ENCODE measurements at places on chromosomes 4 and X. TPM values are rescaled to one million over a fixed set of nuclear protein-coding genes. Genes with fewer than 3 reads are reported as not detected.
A peak's percentile ranks its signal among the peaks of the same experiment; 100 is the strongest.

DNA sequence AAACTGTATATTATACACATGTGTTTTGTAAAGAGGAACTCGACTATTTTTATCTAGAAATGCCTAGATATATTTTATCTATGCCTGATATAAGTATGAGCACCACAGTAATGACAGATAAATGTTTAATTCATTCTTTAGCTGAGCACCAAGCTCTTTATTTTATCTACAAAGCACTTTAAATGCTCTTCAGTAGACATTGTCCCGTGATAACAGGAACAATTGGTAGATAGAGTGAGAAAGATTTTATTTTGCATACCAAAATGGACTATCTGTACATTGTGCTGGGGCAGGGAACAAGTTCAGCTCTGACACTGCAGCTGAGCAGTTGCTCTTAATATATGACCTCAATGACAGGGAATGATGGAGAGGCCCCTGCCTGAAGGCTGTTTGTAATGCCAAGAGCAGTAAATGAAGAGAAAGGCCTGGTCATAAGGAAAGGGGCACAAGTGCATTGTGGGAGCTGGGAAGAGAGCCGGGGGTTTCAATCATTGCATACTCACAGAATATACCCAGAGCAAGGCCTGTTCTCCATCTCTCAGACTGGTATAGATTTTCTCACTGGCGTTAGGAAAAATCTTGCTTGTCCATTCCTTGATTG, 57.3 kb downstream of the SEPTIN11 start:
- no peaks in the 10 kb centered on the region for H3K27me3 ChIP-seq
- peaks cover 14% of the 10 kb centered on the region for H3K36me3 ChIP-seq
- H3K27ac ChIP-seq, result no peak overlapping the region
- DNase-seq, result no peak
- H3K4me1 ChIP-seq, result peaks cover 9% of the 10 kb centered on the region

DNA sequence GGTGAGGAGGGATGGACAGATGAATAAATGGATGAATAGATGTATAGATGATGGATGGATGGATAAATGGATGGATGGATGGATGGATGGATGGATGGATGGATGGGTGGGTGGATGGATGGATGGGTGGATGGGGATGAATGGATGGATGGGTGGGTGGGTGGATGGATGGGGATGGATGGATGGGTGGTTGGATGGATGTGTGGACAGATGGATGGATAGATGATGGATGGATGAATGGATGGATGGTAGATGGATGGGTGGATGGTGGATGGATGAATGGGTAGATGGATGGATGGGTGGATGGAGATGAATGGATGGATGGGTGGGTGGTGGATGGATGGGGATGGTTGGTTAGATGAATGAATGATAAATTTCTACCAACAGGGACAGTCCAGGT, 207.0 kb upstream of the PSAPL1 start:
- no peak overlapping the region for H3K4me3 ChIP-seq
- no peak for DNase-seq
- peaks cover 10% of the 10 kb centered on the region for H3K27me3 ChIP-seq

DNA sequence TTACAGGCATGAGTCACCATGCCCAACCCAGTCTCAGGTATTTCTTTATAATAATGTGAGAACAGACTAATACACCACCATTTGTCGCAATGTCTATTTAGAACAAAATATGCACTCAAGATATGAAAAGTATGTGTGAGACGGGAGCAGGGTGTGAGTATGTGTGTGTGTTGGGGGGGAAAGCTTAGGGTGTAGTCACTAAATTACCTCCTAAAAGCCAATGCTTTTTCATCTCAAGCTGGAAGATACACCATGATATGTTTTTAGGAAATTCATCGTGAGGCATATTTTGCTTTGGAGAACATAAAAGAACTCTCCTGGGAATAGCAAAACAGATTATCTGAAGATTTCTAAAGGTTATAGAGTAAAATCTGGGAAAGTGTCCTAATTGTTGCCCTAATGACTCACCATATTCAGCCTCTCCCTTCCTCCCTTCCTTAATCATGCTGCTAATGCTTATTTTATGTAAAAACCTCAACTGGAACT, 262.7 kb downstream of the PDHA2 start:
- no peak overlapping the region for H3K27ac ChIP-seq
- peaks cover 17% of the 10 kb centered on the region for H3K4me1 ChIP-seq
- no peak overlapping the region for H3K4me3 ChIP-seq
- no peak for DNase-seq
- no peaks in the 10 kb centered on the region for H3K27me3 ChIP-seq
- peaks cover 16% of the 10 kb centered on the region for H3K36me3 ChIP-seq

The POLA1 gene
- total RNA-seq, result 44.8 TPM

DNA sequence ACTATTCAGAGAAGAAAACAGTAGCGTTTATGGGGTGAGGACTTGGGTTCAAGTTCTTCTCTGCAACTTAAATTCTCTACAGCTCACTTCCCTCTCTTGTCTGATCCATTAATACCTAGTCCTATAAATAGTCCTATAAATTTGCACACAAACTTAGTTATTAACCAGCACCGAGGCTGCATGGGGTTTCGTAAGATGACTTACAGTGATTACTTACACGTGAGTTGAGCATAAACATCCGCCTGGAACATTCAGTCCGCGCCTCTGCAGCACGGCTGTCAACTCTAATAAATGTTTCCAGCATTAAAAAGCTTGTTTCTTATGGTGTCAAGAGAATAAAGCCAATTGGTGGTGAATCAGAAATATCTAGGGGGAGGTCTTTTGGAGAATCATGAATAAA, 103.0 kb upstream of the ENPP6 start:
- peaks cover 4% of the 10 kb centered on the region for H3K27me3 ChIP-seq
- no peaks in the 10 kb centered on the region for H3K36me3 ChIP-seq
- DNase-seq, result no peak
- H3K4me1 ChIP-seq, result peaks cover 1% of the 10 kb centered on the region

- no peak for DNase-seq
- H3K4me1 ChIP-seq, result peaks cover 2% of the 10 kb centered on the region
- H3K27ac ChIP-seq, result no peak overlapping the region
- H3K36me3 ChIP-seq, result peaks cover 3% of the 10 kb centered on the region
- H3K27me3 ChIP-seq, result no peaks in the 10 kb centered on the region
Measured at GRCh38 chr4:2256781-2257191, 5.1 kb downstream of the MXD4 start.

The CLCN4 gene
- total RNA-seq, result 15.2 TPM

DNA sequence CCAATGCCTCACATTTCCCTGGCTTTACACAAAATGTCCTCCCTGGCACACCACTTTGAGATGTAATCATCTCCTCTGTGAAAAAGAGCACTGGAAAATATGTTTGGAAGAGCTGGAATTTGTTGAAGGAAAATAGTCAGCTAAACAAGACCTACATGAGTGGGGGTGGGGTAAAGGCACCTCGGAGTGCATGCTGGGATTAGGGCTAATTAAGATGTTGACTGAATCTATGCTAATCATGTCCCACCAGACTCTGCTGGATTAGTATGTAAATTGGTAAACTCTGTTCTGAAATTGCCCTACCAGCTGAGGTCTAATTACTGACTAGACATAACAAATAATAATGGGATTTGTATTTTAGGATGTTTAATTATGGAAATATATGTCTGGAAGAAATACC, 46.8 kb upstream of the MID1 start:
- H3K27ac ChIP-seq, result no peak overlapping the region
- H3K27me3 ChIP-seq, result no peaks in the 10 kb centered on the region
- H3K36me3 ChIP-seq, result no peaks in the 10 kb centered on the region
- DNase-seq, result no peak

The ADH1B gene
- total RNA-seq, result 0.29 TPM

The SCOC gene
- total RNA-seq, result 95.6 TPM

DNA sequence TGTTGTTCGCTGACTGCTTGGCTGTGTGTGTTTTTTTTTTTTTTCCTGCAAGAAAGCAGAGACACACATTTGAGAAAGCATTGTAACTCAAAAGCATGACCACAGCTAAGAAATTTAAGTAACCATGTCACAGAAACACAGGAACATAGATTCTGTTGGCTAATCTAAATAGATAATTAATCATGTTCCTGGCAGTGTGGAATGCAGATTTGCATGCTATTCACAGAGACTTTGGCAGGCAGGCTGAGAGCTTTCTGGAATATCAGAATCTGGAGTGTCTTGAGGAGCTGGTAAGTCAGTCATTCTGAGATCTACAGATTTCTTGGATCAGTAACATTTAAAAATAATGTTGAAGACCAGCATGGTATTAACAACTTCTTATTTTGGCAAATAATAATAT, 33.2 kb upstream of the SMS start:
- H3K4me3 ChIP-seq, result peak overlapping the region; percentile 8
- no peaks in the 10 kb centered on the region for H3K36me3 ChIP-seq
- H3K27ac ChIP-seq, result peak overlapping the region; percentile 83
- no peaks in the 10 kb centered on the region for H3K27me3 ChIP-seq
- DNase-seq, result no peak
- H3K4me1 ChIP-seq, result peaks cover 33% of the 10 kb centered on the region

DNA sequence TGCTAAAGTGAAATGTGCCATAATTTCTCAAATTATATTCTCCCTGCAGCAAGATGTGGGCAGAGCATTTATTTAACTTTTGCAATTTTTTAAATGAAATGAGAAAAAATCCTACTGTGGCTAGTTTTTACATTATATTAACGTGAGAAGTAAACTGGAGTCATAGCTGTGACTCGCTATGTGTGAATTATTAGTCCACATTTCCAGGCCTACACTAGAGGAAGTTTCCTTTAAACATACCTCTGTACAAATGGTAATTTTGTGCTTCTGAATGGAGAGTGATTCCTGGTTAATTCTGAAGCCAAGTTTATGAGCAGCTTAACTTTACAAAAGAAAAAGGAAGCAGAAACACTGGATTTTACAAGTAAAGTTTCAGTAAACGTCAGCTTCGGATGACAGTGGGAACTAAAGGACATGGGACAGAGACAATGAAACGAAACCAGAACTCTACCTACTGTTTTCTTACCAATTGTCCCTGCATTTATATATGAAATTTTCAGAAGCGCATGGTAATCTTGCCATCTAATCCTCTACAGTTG, 72.4 kb downstream of the FBXO8 start:
- no peak overlapping the region for H3K4me3 ChIP-seq
- H3K36me3 ChIP-seq, result no peaks in the 10 kb centered on the region
- H3K27ac ChIP-seq, result no peak overlapping the region
- H3K4me1 ChIP-seq, result peaks cover 7% of the 10 kb centered on the region
- peaks cover 87% of the 10 kb centered on the region for H3K27me3 ChIP-seq

The DCAF8L1 gene
- not detected for total RNA-seq

The UGT2B7 gene
- total RNA-seq, result 1.2 TPM

GRCh38 chr4:185399466-185399865, 2.8 kb downstream of the ANKRD37 start:
- DNase-seq, result no peak
- peaks cover 17% of the 10 kb centered on the region for H3K36me3 ChIP-seq
- no peak overlapping the region for H3K27ac ChIP-seq

GRCh38 chrX:2662586-2662985, 28.5 kb upstream of the CD99 start:
- no peaks in the 10 kb centered on the region for H3K27me3 ChIP-seq
- peaks cover 28% of the 10 kb centered on the region for H3K4me1 ChIP-seq
- H3K36me3 ChIP-seq, result peaks cover 2% of the 10 kb centered on the region
- H3K27ac ChIP-seq, result no peak overlapping the region
- DNase-seq, result no peak
- no peak overlapping the region for H3K4me3 ChIP-seq

DNA sequence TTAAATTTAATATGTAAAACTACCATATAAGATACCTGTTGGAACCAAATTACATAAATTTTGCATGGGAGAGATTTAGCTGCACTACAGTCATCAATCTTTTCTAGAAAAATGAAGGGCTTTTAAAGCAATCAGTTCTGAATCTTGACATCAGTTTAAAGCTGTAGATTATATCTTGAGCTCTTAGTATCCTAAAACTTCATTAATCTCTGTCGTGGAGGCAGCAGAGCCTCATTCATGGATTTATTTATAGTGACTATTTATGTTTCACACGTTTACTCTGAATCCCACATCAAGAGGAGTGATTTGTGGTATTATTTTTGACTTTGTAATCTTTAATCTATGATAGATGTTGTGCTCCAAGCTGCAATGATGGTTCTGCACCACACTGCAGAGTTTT, 175.9 kb downstream of the PDGFC start:
- no peak for DNase-seq
- H3K36me3 ChIP-seq, result peaks cover 4% of the 10 kb centered on the region
- H3K27me3 ChIP-seq, result no peaks in the 10 kb centered on the region

DNA sequence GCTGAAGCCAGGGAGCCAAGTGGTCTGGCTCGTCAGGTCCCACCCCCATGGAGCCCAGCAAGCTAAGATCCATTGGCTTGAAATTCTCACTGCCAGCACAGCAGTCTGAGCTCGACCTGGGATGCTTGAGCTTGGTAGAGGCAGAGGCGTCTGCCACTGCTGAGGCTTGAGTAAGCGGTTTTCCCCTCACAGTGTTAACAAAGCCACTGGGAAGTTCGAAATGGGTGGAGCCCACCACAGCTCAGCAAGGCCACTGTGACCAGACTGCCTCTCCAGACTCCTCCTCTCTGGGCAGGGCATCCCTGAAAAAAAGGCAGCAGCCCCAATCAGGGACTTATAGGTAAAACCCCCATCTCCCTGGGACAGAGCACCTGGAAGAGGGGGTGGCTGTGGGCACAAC, 353.8 kb downstream of the NAP1L3 start:
- no peaks in the 10 kb centered on the region for H3K4me1 ChIP-seq
- no peak overlapping the region for H3K4me3 ChIP-seq
- no peak overlapping the region for H3K27ac ChIP-seq
- DNase-seq, result no peak

The PRSS12 gene
- total RNA-seq, result 4.6 TPM

The UBE2D3 gene
- 316 TPM for total RNA-seq

DNA sequence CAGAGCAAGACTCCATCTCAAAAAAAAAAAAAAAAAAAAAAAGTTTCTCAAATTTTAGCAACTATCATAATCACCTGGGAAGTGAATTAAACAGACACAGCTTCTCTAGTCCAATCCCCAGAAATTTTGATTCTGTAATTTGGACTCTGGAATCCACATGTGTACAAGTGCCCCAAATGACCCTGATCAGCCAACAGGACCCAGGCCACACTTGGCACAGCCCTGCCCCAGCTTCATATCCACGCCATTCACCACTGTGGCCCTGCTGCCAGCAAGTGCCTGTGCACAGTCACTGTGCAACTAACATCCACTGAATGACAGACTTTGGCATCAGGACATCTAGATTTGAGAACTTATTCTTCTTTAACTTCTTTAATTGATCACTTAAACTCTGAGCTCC, 14.1 kb upstream of the CXCL13 start:
- H3K4me1 ChIP-seq, result no peaks in the 10 kb centered on the region
- DNase-seq, result no peak
- H3K4me3 ChIP-seq, result no peak overlapping the region

The SMR3B gene
- not detected for total RNA-seq

DNA sequence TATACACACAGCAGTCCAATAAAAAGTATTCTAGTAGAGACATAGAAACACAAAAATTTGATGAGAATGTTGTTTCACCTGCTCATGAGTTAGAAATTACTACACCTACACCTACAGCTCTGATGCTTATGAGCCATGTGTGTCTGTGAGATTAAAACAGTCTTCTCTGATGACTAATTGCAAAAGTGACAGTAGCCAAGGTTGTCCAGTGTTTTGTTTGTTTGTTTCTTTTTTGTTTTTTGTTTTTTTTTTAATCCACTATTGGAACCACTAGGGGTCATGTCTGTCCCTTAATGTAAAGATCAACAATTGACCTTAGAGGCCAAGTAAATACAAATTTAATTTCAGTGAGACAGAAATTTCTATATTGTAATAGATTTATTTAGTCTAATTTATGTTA, 423.1 kb downstream of the TEX13C start:
- peaks cover 2% of the 10 kb centered on the region for H3K4me1 ChIP-seq
- DNase-seq, result no peak
- no peak overlapping the region for H3K4me3 ChIP-seq

All from progenitor cell of endocrine pancreas (in vitro differentiated cells).